ENCODE measurements at places on chromosomes 12 and 14.

- no peak for DNase-seq
These were observed 49.0 kb upstream of the TMEM263 start for GRCh38 chr12:106906715-106907114.

DNA sequence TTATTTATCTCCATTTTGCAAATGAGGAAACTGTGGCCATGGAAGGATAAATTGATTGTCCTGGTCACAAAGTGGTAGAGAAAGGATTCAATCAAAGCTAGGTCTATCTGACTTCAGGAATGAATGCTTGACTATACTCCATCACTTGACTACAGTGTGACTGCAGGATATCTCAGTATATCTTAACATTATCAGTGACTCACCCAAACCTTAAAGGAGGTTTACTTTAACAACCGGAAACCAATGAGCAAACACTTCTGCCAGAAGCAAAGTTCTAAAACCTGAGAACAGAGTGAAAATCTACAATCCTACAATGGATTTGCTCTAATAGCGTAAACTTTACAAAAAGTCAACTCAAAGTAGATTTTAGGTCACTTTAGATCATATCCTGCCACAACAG is 277.0 kb downstream of the CEP128 start:
- DNase-seq = no peak

GRCh38 chr12:76444408-76444984 is 96.3 kb upstream of the BBS10 start:
- no peak for DNase-seq

DNA sequence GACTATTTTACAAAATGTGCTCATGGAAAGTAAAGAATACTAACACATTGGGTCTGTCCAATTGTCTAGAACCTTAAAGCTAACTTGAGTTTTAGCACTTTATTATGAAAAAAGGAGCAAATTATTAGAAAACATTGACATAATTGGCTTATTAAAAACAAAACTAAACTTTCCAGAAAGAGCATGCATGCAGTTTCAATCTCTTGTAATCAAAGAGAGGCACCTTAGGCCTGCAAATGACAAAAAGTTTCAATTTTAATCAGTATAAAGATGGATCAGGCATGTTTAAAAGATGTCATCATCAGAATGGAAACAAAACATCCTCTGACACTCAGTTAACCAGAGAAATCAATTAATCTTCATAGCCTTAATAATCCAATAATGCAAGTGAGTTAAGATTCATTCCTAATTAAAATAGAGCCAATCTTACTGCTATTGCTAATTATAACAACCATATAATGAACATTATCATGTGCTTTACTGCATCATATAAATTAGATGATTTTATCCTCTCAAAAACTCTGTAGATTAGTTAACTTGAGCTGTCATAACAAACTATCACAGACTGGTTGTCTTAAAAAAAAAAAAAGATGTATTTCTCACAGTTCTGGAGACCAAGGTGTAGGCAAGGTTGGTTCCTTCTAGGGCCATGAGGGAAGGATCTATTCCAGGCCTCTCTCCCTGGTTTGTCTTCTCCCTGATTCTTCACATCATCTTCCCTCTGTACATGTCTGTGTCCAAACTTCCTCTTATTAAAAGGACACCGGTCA is 131.4 kb downstream of the RPAP3 start:
- DNase-seq = no peak

GRCh38 chr14:78836777-78837176 is 666.6 kb downstream of the NRXN3 start:
- peak; percentile 58 for DNase-seq

GRCh38 chr12:106144847-106145246 is 6.1 kb upstream of the NUAK1 start:
- no peak for DNase-seq

GRCh38 chr12:11130999-11131398 is 3.4 kb downstream of the TAS2R30 start:
- DNase-seq = no peak

DNA sequence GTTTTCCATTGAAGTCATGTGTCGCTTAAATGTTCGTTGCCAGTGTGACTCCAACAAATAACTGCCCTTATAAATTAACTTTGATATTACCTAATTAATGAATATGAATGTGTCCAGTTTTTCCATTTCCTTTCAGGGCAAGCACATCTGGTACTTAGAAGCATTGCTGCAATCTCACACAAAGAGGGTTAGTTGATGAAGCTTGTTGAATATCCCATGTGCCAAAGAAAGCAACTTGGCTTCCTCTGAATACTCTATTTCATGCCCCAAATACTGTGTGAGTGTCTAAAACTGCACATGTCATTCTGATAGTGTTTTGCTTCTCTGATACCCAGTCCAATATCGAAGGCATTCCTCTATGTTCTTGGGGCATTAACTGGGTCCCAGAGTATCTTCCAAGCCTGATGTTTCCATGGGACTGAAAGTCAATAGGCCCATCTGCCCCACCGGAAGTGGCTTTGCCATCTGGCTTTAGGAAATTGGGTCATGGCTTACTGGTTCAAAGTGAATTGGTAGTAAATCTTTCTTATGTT is 75.8 kb upstream of the CNTN1 start:
- no peak for DNase-seq

- DNase-seq = no peak
These were observed 1.6 kb upstream of the ATP2B1 start for GRCh38 chr12:89709995-89710872.

GRCh38 chr12:34299802-34300193 is 277.5 kb downstream of the ALG10 start:
- DNase-seq = no peak

- no peak for DNase-seq
These were observed 24.7 kb downstream of the INSM2 start for GRCh38 chr14:35558680-35559079.

- peak; percentile 44 for DNase-seq
These were observed 10.7 kb downstream of the PKP2 start for GRCh38 chr12:32885831-32886230.

Measured in Jurkat, Clone E6-1 (cell line).